Activated CD8-positive, alpha-beta memory T cell treated with anti-CD3 and anti-CD28 coated beads, Interleukin-2, amount 50 U/mL, for 48 hours (primary cell): ENCODE measurements at places on chromosomes 5 and 9.

DNA sequence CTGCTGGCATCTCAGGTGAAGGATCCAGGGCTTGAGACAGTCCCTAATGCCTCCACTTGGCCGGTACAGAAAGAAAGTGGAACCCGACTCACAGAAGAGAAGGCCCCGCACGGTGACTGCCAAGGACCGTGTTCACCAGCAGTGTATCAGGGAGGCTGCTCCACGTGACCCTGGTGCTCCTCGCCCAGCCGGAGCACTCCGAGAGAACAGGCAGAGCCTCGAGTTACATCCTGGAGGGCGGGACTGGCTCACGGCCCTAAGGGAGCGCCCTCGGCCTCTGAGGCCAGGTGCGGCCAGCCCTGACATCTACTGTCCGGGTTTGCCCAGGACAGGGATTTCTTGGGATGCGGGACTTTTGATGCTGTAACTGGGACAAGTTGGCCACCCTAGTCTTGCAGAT is 104.0 kb upstream of the SARDH start:
- DNase-seq: no peak

- DNase-seq: no peak
Measured at GRCh38 chr9:126306071-126306647, 20.5 kb upstream of the MVB12B start.

- no peak for DNase-seq
Measured at GRCh38 chr9:133115604-133116345, 5.3 kb downstream of the RALGDS start.

- DNase-seq: no peak
Measured at GRCh38 chr5:51027271-51027670, 356.0 kb upstream of the ISL1 start.

- peak; percentile 36 for DNase-seq
Measured at GRCh38 chr9:134592018-134592818, 49.4 kb upstream of the COL5A1 start.
